SJCRH30 (cell line): ENCODE measurements at places on chromosomes 3 and 15. TPM values are rescaled to one million over a fixed set of nuclear protein-coding genes. Genes with fewer than 3 reads are reported as not detected.

- H3K4me3 ChIP-seq = no peak overlapping the region
- no peak overlapping the region for H3K27ac ChIP-seq
- no peaks in the 10 kb centered on the region for H3K27me3 ChIP-seq
Measured at GRCh38 chr3:12002912-12003311, 1.3 kb upstream of the SYN2 start.

GRCh38 chr15:45134682-45135604 lies 5.1 kb downstream of the DUOX1 start:
- H3K4me1 ChIP-seq = no peaks in the 10 kb centered on the region
- H3K27ac ChIP-seq = no peak overlapping the region
- no peak for DNase-seq
- no peaks in the 10 kb centered on the region for H3K36me3 ChIP-seq
- no peak overlapping the region for H3K4me3 ChIP-seq
- peaks cover 25% of the 10 kb centered on the region for H3K27me3 ChIP-seq

GRCh38 chr3:45496555-45496954 lies 98.0 kb upstream of the LIMD1 start:
- H3K27me3 ChIP-seq = no peaks in the 10 kb centered on the region
- peaks cover 12% of the 10 kb centered on the region for H3K4me1 ChIP-seq
- peak; percentile 90 for DNase-seq
- H3K36me3 ChIP-seq = peaks cover 20% of the 10 kb centered on the region; the same call in 1 of the 2 replicates
- no peak overlapping the region for H3K4me3 ChIP-seq

The CCDC54 gene
- not detected in 2 replicates for total RNA-seq

The ZBBX gene
- total RNA-seq = not detected in 2 replicates
